Left lobe of liver (tissue), 2 donors: ENCODE measurements at places on chromosomes 1 and 21.

- no peak for DNase-seq
Observed at GRCh38 chr1:204617256-204618147, 68.0 kb downstream of the LRRN2 start.

DNA sequence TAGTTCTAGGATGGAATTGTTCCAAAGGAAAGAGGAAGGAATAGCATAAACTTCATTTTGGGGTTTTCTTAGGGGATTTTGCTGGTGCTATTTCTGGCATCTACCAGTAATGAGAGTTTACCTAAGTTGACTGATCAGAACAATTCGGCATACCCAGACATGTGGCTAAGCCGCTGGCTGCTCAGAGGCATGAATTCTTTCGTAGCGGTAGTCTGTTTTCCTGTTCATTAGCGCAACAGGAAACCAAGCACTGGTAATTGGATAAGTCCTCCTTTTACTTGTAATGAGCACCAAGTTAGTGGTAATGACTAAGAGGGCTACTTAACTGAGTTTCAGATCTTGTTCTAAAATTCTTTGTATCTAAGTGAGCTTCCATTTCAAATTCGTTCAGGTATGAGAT lies 38.6 kb downstream of the C21orf91 start:
- no peak for DNase-seq

DNA sequence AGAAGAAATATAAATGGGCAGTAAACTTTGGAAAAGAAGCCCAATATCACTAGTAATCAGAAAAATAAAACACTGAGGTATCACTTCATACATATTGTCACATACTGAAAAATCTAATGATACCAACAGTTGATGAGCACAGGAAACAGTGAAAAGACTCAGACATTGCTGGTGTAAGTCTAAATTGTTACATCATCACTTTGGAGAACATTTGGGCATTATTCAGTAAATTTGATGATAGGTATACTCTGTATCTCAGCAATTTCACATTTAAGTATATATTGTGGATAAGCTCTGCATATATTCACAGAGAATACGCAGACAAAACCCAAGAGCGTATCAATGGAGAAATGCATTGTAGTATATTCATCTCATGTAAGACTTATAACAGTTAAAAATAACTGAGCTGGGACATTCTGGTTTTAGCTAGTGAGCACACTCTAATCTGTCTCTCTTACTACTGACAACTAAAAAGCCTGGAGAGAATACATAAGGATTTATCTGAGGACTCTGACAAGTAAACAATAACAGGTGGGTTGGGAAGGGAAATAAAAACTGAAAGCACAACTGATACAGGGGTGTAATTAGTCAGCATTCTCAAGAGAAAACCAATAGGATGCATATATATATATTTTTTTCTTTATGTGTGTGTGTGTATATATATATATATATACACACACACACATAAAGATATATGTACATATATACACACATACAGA lies 212.7 kb upstream of the JUN start:
- no peak for DNase-seq

GRCh38 chr1:33460144-33460543 lies 12.3 kb upstream of the ZSCAN20 start:
- no peak for DNase-seq

DNA sequence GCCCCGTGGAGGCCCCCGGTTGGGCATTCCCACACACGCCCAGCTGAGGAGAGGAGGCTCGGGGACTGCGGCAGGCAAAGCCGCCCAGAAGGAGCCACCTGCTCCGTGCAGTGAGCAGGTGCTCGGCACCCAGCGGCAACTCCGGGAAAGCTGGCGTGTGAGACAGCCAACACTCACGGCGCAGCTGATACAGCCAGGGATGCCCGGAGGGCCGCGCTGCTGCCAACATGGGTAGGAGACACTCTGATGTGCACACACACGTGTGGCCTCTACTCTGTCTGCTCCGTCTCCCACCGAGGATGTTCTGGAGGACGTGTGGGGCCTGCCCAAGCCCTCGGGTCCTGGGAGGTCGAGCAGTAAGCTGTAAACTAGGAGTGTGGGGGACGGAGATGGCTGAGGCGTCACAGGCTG lies 12.9 kb downstream of the MORN1 start:
- DNase-seq, result no peak

DNA sequence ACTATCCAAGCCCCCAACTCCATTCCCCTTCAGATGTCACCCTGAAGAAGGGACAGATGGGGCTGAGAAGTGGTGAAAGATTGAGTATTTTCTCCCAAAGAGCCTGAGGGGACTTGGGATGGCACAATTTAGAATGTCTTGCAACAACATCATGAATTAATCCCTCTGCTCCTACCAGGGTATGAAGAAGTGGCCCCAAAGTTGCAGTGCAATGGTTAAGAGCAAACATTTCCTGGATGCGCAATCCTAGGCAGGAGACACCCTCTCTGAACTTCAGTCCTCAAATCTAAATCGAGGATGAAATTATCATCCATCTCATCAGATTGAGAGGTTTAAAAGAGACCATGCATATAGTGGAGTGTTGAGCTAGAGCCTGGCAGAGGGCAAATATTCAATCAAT lies 28.6 kb upstream of the CITED4 start:
- no peak for DNase-seq

- no peak for DNase-seq
Observed at GRCh38 chr1:55428944-55429931, 214.1 kb upstream of the USP24 start.

- no peak for DNase-seq
Observed at GRCh38 chr1:160519642-160520435, 3.2 kb downstream of the SLAMF6 start.

- DNase-seq, result no peak
Observed at GRCh38 chr21:45748593-45748992, 105.1 kb downstream of the PCBP3 start.

DNA sequence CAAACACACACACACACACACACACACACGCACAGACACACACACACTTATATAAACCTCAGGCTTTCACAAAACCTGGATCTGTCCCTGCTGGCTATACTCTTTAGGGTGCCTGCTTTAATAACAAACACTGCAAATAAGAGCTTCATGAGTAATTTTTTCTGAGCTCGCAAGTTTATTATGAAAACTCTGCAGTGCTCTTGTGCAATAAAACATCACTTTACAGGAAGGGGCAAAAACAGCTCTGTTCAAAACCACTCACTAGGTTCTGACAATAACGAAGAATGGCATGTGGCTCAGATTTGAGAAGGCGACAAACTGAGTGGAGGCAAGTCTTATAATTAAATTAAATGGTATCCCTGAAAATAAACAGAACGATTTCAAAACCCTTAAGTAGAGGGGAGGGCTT lies 42.6 kb upstream of the CTPS1 start:
- DNase-seq, result no peak

- no peak for DNase-seq
Observed at GRCh38 chr1:8682573-8682972, 134.9 kb downstream of the RERE start.

DNA sequence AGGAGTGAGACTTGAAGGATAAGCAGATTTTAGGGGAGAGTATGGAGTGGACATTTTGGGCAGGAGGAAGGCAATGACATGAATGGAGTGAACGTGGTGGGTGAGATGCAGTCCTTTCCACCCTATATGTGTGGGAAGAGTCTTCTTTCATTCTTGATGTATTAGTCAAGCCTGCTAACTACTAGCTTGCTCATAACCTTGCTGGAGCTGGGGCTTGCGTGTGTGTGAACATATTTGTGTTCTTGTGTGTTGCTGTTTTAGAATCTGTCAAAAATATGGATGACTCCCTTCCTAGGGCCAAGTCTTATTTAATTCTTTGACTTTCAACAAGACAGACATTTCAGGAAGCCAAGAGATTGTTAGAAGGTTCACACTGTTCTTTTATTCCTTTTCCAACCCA lies 132.7 kb downstream of the UCK2 start:
- DNase-seq, result no peak

DNA sequence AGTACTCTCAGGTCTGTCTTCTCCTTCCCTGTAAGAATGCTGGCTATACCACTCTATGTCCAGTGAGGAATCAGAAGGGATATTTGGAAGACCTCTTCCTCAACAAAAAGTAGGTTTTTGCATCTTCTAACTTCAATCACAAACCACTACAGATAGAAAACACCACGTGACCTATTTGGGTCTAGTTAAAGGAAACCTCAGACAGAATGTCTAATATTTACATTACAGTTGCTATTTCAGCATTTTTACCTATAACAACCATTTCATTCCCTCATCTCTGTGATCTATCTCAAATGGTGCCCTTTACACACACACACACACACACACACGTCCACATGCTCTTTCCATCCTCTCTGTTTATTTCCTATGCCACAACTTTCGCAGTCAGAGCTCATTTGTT lies 7.9 kb upstream of the ADORA3 start:
- DNase-seq, result no peak

GRCh38 chr1:109818988-109819764 lies 55.5 kb upstream of the EPS8L3 start:
- peak; percentile 38 for DNase-seq
